HepG2 (cell line): ENCODE measurements at places on chromosomes 1 and 21. TPM values are rescaled to one million over a fixed set of nuclear protein-coding genes. Genes with fewer than 3 reads are reported as not detected.
A peak's percentile ranks its signal among the peaks of the same experiment; 100 is the strongest.

DNA sequence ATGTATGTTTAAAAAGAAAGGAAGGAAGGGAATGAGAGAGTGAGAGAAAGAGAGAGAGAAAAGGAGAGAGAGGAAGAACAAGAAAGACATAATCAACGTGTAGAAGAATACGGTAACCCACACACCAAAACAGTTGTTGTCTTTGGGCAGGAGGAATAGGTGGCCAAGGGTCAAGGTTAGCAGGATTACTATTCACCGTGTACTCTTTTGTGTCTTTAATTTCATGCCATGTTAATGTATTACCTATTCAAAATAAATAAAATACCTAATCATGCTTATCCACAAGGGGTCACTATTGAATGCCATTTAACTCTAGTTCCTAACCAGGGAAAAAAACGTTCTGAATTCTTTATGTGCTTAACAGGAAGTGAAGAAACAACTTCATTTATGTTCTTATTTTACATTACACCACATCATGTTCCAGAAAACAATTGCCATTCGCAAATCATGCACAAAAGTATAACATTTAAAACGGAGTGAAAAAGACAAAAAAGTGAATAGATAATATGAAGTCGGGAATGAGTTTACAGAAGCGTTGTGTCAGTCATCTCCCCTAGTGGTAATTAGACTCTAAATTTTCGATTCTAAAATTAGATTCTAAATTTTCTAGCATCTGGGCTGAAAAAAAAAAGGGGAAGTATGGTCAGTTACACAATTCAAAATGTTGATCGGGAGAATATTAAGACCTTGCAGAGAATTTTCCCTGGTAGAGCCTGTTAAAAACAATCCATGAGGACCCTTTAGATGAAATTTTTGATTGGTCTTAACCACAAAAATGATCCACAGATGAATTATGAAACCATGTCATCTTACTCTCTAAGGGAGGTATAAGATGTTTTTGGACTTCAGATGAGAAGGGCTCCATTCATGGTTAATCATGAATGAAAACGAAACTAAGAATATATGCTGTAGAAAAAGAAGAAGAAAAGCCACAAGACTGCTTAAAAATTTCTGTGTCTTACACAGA lies 700 bp upstream of the KMO start:
- DNase-seq: peak; percentile 71

- no peak for DNase-seq
Observed at GRCh38 chr1:34396042-34396441, 219.3 kb downstream of the C1orf94 start.

Gene LAD1
- total RNA-seq: 41.2 and 65.6 TPM in 2 replicates

GRCh38 chr1:54848134-54848948 lies 38.7 kb downstream of the DHCR24 start:
- DNase-seq: no peak

DNA sequence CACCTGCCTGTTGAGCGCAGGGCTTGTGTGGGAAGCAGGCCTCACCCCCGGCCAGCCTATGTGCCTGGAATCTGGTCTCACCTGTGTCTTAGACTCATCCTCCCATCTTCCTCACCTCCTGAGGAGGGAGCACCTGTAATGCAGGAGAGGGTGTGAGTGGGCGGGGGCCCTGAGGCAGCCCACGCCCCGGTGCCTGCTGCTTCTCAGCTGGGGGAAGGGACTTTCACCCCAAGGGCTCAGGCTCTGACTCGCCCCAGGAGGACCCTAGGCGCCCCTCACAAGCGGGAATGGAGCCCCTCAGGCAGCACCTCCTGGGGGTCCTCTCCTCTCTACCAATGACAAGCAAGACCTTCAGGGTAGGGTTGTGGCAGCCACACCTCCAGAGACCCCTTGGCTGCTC lies 6.7 kb upstream of the ZNF670 start:
- no peak for DNase-seq

DNA sequence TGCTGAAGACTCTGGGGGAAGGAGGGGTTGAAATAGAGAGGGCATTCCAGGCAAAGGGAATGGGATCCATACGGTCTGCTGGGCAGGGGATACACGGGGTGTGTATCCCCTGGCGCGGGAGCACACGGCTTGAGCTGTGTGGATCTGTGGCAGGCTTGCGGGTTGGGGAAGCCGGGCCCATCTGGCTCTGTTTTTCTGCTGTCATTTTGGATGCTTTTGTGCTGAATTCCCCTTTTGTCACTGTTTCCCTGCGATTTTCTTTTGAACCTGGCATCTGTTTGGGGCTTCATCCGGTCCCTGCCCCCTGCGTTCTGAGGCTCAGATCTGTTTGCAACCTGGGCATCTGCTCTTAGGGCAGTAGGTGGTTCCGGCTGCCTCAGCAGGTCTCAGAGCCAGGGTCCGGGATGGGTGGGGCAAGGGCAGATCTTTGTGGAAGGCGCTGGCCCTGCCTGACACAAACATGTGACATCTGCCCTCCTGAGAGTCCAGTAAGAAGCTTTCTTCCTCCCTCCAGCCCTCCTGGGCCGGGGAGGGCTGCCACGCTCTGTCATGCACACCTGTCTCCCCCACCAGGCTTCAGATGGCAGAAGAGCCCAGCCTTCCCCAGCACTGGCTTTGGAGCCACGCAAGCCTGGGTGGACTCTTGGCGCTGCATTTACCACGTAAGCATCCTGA lies 84.0 kb downstream of the IGSF21 start:
- DNase-seq: no peak

- no peak for DNase-seq
Observed at GRCh38 chr1:151867765-151868411, 14.4 kb upstream of the THEM5 start.

DNA sequence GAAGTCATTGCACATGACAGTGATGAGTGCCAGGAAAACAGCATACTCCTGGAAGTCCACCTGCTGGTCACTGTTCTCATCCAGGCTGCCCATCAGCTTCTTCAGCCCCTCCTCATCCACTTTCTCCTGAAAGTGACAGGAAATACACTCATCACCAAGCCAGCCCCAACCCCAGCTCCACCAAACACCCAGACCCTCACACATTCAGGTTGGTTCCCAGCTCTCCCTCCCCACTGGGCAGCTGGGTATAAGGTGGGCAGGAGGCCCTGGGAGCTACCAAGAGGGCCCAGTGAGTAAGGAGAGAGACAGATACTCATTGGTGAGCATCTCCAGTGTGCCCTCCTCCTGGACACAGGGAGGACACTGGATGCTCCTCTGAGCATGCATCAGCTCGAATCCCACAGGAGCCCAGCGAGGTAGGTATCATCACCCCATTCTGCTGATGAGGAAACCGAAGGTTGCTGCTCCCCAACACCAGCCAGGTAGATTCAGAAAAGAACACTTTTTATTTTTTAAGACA lies 4.1 kb downstream of the S100A2 start:
- DNase-seq: no peak

GRCh38 chr1:3011631-3012455 lies 9.4 kb upstream of the ACTRT2 start:
- no peak for DNase-seq

DNA sequence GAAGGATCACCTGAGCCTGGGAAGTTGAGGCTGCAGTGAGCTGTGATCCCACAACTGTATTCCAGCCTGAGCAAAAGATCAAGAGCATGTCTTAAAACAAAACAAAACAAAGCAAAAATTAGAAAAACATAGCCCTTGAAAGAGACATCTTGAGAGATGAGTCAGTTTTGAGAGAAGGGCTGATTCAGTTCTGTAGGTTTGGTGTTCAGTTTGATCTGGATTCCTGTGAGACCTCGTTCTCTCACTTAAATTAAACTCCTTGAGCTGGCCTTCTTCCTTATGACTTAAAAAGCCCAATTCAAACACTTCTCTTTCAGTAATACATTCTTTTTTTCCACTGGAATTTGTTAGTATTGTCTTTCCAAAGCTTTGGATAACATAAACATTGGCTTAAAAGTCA lies 164.2 kb downstream of the NRIP1 start:
- DNase-seq: no peak

DNA sequence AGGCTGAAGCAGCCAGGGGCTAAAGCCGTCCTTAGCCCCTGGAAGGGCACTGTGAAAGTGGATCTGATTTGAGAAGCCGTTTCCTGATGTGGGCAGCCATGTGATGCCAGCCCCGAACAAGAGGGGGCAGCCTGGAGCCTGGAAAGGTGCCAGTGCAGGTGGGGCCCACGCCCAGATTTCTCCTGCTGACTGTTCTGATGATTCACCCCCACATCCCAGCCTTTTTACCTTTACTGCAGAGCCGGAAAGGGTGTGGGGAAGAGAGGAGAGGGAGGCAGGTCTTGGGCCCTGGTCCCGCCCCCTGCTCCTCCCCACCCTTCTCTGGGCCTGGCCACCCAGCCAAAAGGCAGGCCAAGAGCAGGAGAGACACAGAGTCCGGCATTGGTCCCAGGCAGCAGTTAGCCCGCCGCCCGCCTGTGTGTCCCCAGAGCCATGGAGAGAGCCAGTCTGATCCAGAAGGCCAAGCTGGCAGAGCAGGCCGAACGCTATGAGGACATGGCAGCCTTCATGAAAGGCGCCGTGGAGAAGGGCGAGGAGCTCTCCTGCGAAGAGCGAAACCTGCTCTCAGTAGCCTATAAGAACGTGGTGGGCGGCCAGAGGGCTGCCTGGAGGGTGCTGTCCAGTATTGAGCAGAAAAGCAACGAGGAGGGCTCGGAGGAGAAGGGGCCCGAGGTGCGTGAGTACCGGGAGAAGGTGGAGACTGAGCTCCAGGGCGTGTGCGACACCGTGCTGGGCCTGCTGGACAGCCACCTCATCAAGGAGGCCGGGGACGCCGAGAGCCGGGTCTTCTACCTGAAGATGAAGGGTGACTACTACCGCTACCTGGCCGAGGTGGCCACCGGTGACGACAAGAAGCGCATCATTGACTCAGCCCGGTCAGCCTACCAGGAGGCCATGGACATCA lies at the start of gene SFN:
TSS of gene SFN (plus strand) at position 369 of the 904 bp plus-strand sequence. CDS start at position 433, 64 bp downstream.
- DNase-seq: peak; percentile 85

GRCh38 chr1:18879791-18880309 lies 20.4 kb upstream of the TAS1R2 start:
- DNase-seq: no peak
